ENCODE measurements at places on chromosomes 1 and 21.

DNA sequence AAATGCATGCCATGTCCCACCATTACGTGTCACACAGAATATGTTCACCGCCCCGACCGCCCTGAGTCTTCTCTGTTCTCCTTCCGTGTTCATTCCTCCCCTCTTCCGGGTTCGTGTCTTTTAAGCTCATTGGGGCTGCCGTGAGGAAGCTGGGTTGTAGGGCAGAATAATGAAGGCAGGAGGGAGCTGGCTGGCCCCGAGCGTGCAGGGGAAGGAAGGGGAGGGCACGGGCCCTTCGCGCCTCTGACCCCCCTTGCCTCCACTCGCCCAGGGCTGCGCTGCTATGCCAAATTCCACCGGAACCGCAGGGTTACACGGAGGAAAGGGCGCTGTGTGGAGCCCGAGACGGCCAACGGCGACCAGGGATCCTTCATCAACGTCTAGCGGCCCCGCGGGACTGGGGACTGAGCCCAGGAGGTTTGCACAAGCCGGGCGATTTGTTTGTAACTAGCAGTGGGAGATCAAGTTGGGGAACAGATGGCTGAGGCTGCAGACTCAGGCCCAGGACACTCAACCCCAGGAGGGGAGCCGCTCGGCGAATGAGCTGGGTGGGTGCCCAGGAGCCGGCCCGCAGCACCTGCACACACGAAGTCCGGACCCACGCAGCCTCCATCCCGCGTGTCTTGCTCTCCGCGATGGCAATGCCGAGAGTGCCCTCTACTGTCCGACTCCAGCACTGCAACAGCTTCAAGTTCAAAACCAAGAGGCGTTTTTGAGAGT, 16.5 kb upstream of the AGTRAP start:
- DNase-seq, result peak; percentile 66

DNA sequence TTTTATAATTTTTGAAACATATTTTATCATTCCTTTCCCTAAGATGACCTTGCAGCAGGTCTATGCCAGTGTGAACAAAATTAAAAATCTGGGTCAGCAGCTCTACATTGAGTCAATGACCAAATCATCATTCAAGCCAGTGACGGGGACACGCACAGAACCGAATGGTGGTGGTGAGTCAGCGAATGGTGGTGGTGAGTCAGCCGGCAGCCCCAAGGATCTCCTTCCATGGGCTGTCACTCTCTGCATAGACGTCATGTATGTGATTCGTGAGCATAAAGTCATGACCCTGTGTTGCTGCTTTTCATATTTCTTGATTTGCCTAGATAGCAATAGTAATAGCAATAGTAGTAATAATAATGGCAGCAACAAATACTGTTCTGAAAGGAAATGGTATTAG, 26.3 kb downstream of the PER3 start:
- peak; percentile 83 for DNase-seq

- no peak for DNase-seq
Observed at GRCh38 chr1:101071470-101071891, 45.9 kb upstream of the DPH5 start.

DNA sequence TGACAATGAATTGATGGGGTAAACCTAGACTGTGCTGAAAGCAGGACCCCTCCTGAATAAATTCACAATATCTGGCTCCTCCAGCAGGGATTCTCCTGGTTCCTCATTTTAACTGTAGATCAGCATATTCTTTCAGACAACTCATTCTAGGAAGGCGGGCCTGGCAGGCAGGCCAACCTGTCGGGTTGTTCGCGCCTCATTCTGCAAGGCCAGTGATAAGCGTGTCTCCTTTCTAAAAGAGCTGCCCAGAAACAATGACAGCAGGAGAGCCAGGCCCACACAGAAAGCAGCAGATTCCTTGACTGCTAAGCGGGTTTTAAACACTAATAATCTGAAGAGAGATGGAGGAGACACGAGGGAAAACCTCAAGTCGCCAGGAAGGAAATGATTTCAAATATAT, 70.0 kb downstream of the NTPCR start:
- DNase-seq, result no peak

- no peak for DNase-seq
Observed at GRCh38 chr1:13832536-13832935, 132.5 kb downstream of the PRDM2 start.

DNA sequence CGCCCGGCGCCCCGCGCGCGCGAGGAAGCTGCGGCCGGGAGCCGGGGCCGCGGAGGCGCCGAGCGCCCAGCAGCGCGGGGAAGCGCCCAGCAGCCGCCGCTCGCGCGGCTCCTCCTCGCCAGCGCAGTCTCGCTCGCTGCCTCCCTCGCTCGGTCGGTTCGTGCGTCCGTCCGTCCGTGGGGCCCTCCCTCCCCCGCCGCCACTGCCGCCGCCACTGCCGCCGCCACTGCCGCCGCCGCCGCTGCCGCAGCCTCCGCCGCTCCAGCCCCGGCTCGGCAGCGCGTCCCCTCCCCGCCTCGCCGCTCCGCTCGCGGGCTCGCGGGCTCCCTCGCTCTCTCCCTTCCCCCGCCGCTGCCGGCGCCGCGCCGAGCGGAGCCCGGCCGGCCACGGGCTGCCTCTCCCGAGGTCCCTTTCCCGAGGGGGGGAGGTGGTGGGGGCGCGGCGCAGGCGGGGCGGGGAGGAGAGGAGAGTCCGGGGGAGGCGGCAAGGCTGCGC, at the start of gene KCND3:
Gene KCND3, minus strand, starts transcription at position 138 of the 495 bp plus-strand sequence.
- DNase-seq, result peak; percentile 31

DNA sequence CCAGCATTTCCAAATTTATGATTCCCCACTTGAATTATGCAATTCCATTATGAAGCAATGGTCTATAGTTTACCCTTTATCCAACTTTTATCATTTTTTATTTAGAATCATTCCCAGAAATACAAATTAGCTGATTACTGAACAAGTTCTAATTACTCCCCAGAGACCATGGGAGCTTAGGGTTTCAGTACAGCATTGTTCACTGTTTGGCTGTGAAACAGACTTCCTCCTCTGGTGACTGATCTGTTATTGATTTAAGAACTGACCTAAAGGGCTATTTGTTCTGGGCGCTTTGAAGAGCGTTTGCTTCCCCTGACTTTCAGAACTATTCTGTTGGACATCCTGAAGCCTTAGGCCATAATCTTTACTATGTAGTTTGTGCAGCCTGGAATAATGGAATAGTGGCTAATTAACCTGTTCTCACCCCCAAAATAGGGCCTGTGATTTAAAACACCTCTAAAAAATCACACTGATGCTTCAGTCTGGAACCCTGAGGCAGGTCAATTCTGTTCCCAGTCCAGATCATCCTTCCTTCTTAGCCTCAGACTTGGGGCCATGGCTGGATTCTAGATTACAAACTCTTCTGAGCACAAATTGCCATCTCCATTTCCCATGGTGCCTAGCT, 58.7 kb downstream of the ALG14 start:
- DNase-seq, result no peak

DNA sequence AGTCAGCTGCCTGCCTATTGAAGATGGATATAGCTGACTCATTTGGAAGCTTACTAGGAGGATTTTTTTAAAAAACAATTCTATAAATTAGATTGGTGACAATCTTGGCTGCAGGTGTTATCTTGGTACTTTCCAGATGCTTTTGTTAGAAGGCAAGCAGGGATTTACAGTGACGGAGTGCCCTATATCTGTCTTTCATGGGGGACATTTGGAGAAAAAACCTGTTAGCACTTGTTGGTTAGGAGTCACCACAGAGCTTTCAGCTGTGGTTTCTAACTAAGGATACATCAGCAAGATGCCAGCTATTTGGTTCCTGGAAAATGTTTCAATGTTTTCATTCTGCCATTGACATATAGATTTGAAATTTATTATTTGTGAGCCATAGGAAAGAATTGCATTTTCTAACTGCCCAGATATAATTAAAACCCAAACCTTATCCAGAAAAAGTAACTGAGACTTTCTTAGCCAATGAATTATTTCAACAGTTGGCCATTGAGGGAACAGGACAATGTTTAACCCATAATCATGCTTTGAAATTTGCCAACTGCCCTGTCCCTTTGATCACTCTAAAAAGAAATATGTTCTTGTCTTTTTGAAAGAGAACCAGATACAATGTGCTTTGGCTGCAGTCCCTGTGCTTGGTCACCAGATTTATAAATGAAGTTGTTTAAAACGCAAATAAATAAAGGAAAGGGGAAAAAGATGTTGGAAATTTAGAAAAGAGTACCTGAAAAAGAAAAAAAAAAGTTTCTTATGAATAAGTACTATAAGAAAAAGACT, 761.0 kb upstream of the CXADR start:
- DNase-seq, result no peak

- no peak for DNase-seq
Observed at GRCh38 chr21:17201741-17202260, 311.0 kb upstream of the CXADR start.

GRCh38 chr1:68205794-68206358, 26.4 kb downstream of the WLS start:
- DNase-seq, result no peak

DNA sequence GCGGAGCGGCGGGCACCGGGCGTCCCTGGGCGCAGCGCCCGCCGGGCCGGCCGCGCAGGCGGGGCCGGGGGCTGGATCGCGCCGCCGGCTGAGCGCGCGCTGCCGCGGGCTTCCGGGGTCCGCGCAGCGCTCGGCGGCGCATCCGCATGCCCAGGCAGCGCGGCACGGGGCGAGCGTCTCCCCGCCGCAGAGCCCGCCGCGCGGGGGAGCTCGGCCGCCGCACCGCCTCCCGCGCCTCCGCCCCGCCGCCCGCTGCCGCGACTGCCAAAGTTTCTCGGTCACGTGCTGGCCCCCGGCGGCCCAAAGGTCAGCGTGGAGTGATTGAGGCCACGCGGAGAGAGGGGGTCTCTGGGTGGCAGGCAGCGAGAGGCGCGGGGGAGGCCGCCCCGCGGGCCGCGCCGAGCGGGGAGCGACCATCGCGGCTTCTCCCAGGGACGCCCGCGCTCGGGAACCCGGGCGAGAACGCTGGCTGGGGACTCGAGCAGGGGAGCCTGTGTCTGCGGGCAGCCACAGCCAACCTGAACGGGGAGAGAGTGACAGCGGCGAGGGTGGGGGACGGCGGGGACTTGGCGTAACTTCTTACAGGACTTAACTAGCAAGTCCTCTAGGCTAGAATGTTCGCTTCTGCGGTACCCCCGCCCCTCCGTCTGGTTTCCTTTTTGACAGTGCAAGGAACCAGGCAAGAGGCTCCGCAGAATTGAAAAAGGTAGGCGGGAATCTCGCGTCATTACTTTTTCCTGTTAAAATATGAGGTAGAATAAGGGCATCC, at the start of gene ILDR2:
Gene ILDR2, minus strand, starts transcription at position 180 of the 769 bp plus-strand sequence. CDS start 272 bp downstream, outside the sequence.
- DNase-seq, result peak; percentile 16

GRCh38 chr1:54768093-54768492, 3.8 kb upstream of the PARS2 start:
- DNase-seq, result no peak

Measured in AG08395 (cell line).